ENCODE measurements at places on chromosomes 5 and 9.
A peak's percentile ranks its signal among the peaks of the same experiment; 100 is the strongest.

DNA sequence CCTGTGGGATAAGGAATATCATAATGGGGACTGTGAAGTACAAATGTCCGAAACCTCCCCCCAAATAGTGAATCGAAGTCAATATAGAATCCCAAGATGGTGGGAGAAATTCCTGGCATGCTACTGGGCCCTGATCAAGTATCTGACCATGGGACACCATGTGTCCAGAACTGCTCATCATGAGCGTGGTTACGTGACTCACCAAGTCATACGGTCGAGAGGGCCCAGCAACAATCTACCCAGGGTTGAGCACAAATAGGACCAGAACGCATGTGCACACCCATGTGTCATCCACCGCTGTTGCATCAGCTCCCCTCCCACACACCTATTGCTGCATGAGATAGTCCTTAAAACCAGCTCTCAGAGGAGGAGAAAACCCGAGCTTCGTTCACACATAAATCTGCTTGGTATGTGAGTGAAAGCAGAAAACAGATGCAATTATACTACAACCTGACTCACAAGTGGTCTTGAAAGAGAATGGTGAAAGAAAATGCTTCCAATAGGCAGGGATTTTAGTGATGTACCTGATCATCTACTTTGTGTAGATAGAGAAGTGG, 353.2 kb downstream of the CWC27 start:
- peak; percentile 32 for DNase-seq

- no peak for DNase-seq
Observed at GRCh38 chr5:72464071-72464470, 43.1 kb downstream of the ZNF366 start.

- no peak for DNase-seq
Observed at GRCh38 chr5:149674686-149675085, 55.4 kb upstream of the PPARGC1B start.

DNA sequence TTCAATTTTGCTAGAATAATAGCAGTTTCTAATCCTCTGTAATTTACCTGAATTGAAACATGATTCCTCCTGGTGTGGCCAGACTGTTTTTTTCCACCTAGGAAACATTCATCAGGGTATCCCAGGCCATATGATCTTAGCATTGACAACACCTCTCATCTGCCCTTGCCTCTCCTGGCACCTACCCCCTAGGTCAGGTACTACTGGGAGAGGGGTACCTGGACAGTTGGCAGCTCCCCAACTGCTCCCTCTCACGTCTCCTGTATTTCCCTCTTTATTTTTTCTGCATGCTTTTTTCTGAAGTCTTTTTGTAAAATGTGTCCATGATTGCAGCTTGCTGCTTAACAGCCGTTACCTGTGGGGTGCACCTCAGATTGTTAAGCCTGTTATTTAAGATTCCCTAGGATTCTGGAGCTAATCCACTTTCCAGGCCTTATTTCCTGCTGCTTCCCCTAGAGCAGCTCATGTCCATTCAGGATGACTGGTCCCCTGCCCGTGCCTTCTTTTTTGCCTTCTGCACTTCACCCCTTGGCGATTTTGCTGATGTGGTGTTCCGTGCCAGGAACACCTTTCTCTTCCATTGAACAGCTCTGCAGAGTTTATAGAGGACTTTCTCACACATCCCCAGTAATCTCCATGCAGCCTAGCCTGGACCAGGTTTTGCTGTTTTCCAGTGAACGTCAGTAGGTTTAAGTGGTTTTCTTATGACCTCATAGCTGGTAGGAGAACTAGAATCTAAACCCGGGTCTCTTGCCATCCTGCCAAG, 33.6 kb downstream of the SNX30 start:
- DNase-seq, result no peak

DNA sequence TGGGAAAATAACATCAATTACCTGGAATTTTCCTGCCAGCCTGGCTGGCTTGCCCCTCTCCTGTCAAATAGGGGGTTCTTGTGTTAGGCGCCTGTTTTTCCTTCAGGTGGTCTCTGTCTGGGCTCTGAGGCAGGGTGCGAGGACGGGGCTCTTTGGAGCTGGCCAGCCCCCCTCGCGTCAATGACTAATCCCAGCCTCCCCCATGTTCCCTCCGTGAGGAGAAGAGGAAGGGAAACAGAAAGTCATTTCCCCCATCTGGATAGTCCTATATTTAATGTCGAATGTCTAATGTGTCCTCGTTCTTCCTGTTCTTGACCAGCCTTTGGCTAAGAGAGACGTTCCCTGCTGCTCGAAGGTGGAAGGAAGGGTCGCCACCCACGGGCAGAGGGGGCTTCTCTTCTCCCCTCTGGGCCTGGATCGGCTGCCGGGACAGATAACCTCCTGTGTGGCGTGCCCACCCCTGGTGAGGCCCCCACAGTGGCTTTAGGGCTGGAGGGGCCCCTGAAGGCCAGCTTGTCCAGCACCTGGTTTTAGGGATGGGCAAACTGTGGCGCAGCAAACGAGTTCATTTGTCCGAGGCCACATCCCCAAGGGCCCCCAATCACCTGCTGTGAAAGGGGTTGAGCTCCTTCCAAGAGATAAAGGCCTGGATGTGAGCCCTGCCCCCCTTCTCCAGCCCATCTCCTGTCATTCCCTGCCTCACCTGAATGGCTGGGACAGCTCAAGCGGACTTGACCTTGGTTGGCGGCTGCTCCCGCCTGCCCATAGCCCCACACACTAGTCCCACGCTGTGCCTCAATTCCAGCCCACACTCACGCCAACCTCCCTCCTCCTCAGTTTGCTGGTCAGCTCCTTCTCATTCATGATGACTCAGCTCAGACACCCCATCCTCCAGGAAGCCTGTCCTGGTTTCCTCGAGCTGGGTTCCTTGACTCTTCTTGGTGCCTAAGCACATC, 35.9 kb upstream of the UNC5A start:
- no peak for DNase-seq

- DNase-seq, result no peak
Observed at GRCh38 chr5:143793249-143793648, 18.7 kb upstream of the HMHB1 start.

GRCh38 chr9:5767968-5768932, 64.7 kb downstream of the ERMP1 start:
- no peak for DNase-seq

GRCh38 chr5:168659286-168659847, 80.2 kb upstream of the PANK3 start:
- DNase-seq, result no peak

DNA sequence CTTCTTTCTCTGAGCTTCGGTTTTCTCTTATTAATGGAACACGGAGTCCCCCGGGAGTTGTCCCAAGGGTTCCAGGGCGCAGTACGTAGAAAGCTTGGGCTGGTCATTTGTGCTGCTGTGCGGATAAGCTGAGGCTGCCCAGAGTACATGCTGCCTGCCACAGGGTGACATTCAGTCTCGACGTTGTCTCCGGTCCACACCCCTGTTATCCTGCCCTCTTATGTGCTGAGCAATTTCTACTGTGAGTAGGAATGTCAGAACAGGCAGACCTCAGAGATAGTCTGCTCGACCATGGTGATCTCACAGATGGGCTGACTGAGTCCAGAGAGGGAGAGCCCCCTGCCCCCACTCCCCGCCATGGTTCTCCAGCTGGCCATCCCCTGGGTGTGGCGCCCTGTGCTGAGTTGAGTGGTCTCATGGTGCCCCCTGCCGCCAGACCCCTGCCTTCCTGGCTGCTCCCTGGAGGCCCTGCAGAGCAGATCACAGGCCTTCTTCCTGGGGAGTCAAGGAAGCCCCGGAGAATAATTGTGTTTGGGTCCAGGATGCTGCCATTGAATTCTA, 124.0 kb downstream of the RGS3 start:
- DNase-seq, result peak; percentile 76
